Muscle of back (tissue), 13 donors: ENCODE measurements at places on chromosomes 13 and 19.
A peak's percentile ranks its signal among the peaks of the same experiment; 100 is the strongest.

GRCh38 chr19:29277102-29277501 is 64.2 kb upstream of the UQCRFS1 start:
- DNase-seq, result no peak

DNA sequence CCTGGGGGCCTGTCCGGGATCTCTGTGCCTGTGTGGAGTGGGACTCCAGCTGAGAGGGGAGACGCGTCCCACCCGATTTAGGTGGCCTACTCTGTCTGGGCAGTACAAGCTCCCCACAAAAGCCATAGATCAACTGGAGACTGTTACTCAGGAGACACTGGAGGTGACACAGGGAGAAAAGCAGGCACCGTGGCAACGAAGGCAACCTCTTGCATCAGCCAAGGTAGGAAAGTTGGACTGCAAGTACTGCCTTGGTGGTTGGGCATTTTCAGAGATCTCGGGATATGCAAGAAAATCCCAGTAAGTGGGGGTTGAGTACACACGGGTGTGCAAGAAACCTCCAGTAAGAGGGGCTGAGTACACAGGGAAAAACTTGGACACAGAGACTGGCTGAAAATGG is 1060.0 kb upstream of the MIR17HG start:
- DNase-seq, result no peak

DNA sequence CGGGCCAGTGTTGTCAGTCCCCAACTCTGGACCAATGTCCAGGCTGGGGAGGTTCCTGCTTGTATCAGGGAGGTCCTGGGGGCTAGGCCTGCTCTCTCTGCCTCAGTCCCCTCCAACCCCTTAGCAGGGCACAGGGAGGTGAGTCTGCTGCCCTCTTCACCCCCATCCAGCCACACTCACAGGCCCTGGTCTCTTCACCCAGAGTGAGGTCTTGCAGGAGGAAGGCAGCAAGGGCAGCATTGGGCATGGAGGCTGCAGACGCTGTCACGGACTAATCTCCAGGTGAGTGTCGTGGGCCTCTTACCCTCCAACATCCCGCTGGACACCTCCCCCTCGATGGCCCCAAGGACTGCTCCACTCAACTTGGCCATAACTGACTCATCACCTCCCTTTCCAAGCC is 11.9 kb upstream of the SIGLEC11 start:
- DNase-seq, result no peak

GRCh38 chr13:35014606-35015213 is 72.6 kb downstream of the NBEA start:
- no peak for DNase-seq

DNA sequence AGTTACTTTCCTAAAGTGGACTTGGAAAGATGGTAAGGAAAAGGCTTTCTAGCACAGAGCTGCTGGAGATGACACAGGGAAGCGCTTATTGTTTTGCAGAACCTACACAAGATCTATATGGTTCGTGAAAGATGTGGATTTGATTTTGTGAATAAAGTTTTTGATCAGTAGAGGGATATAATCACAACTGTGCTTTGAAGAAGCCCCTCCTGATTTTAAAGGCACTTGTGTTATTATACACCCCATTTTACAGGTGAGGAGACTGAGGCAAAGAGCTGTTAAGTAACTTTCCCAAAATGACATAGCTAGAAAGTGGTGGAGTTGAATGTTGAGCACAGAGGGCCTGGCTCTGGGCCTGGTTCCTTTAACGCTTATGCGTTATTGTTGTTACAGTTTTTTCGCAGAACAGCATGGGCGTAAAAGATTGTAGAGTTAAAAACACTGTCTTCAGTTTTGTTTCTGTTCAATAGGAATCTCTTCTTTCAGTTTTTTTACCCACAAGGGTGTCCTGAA is 1.4 kb downstream of the TDRD3 start:
- DNase-seq, result peak; percentile 15

GRCh38 chr13:51542346-51543242 is 41.7 kb upstream of the WDFY2 start:
- no peak for DNase-seq

- DNase-seq, result no peak
Observed at GRCh38 chr13:51978796-51979556, 32.3 kb downstream of the ATP7B start.

GRCh38 chr13:114320065-114320464 is 5.8 kb downstream of the CHAMP1 start:
- DNase-seq, result no peak

DNA sequence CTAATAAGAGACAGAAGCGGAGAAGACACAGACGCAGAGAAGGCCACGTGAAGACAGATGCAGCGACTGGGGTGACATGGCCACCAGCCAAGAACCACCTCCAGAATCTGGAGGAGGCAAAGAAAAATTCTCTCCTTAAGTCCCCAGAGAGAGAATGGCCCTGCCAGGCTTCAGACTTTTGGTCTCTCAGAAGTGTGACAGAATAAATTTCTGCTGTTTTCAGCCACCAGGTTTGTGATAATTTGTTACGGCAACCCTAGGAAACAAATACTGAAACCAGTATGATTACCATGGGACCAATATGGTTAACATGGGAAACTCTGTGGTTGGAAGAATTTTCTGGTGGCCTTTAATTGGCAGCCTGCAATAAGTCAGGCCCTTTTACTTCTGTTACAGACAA is 63.9 kb upstream of the DOCK9 start:
- DNase-seq, result no peak

DNA sequence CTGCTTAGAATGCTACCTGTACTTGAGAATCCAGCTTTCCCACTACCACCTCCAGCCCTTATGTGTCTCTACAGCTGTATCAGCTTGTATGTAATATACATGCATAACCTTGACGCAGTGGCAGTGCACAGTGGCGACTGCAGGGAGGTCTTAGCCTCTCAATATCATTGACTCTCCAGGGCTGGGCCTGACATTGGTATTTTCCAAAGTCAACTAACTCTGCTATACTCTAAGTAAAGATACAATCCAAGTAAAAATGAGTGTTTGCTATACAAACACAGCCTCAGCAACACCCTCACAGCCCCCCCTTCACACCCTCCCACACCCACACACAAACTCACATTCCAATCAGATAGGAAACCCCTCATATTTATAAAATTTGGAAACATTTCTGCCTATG is 6.7 kb upstream of the UBL3 start:
- DNase-seq, result no peak

DNA sequence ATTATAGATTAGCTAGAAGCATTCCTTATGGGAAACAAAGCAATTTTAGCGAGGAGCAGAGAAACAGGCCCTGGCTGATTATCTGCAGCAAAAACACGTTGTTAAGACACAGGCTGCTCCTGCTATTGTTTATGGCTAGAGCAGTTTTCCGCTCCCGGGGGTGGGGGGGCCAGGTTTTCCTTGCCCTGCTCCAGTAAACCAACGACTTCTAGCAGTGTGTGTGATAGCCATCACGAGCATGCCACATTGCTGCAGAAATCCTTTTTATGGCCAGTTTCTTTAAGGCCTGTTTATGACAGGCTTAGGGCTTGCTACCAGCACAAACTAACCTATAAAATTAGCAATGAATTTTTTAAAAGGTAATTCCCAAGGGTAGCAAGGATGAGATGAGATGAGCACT is 18.4 kb upstream of the IL17D start:
- DNase-seq, result no peak

DNA sequence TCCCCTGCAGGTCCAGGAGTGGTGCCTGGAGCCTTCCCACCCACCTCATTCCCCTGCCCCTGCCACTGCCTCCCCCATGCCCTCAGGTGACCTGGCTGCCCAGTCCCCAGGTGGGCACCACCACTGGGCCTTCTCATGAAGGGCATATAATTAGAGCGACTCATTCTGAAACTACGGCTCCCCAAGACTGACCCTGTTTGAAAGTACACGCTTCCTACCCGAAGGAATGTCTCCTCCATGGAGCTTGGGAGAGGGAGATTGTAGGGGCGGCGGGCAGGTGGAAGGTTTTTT is 52.6 kb downstream of the GPR12 start:
- DNase-seq, result no peak

DNA sequence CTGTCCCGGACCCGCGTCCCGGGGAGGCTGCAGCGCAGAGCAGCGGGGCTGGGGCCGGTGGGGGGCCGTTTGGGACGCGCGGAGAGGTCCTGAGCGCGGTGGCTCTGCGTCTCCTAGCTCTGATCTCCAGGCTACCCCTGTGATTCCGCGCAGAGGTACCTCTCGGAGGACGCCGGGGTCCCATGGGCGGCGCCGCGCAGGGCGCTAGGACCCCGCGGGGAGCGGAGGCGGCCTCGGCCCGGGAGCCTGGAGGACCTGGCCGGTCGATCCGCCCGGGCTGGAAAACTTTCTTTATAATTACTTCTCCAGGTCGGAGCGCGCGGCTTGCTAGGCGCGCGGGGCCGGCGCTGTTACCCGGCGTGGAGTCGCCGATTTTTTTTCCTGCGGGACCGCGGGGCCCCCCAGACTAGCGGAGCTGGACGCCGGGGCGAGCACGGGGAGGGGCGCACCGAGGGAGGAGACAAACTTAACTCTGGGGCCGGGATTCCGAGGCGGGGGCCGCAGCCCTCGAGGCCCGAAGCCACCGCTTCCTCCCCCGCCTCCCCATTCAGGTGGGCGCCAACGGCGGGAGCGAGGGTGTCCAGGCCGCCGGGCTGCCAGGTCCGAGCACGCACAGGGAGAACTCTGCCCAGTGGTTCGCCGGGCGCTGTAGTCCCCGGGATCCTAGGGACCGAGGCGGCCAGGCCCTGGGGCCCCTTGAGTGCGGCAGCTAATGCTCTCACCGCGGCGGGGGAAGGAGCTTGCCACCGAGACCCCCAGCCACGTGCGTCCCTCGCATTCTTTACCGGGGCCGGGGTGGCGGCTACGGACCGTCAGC is 848 bp upstream of the CEBPA start:
- peak; percentile 46 for DNase-seq

GRCh38 chr13:47136504-47136941 is 239.7 kb upstream of the HTR2A start:
- DNase-seq, result no peak

DNA sequence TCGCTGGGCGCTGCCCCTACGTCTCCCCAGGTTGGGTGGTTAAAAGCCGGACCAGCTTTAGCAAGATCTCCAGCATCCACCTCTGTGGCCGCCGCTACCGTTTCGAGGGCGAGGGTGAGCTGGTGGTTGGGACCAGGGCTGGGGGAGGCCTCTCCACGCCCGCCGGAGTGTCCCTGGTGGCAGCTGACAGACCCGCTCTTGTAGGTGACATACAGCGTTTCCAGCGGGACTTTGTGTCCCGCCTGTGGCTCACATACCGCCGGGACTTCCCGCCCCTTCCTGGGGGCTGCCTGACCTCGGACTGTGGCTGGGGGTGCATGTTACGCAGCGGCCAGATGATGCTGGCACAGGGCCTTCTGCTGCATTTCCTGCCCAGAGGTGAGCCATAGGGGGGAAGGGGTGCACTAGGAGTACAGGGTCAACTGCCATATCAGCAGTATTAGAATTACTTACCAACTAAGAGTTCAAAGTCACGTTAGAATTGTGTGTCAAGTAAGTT is 1.1 kb downstream of the ATG4D start:
- DNase-seq, result no peak

GRCh38 chr19:35715981-35716800 is 1.6 kb upstream of the KMT2B start:
- DNase-seq, result no peak

DNA sequence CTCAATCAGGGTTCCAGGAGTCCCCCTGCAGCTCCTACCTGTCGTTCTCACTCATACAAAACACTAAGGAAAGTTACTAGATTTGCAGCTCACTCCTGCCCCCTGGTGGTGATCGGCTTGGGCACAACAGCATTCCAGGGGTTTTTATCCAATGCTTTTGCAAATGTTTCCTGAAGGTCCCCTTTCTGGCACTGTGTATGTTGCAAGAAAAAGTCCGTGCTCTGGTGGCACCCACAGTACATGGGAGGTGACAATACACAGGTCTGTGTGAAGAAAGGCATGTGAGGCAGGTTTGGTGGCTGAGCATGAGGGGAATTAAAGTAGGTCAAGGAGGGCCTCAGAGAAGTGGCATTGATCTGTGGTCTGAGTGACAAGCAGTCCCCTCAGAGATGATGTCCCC is 8.6 kb upstream of the TYK2 start:
- DNase-seq, result peak; percentile 85

DNA sequence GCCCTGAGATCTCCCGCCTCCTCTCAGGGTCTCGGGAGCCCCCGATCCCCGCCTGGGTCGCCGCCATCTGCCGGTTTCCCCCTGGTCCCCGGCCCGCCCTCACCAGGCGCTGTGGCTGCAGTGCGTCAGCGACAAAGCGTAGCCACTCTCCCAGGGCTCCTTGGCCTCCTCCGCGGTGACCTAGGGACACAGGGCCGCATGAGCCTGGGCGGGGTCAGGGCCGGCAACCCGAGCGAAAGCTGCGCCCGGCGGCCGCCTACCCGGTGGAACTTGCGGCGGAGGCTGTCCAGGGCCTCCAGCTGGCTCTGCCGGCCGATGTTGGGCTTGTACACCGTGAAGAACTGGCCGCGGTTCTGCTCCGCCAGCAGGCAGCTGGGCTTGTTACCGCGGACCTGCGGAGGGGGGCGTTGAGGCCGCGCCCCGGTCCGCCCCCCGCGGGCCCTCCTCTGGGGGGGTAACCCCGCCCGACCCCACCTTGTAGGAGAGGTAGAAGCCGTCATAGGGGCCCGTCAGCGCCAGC is 5.3 kb downstream of the GPX4 start:
- DNase-seq, result no peak

GRCh38 chr19:35987571-35987896 is 7.5 kb upstream of the SDHAF1 start:
- no peak for DNase-seq

DNA sequence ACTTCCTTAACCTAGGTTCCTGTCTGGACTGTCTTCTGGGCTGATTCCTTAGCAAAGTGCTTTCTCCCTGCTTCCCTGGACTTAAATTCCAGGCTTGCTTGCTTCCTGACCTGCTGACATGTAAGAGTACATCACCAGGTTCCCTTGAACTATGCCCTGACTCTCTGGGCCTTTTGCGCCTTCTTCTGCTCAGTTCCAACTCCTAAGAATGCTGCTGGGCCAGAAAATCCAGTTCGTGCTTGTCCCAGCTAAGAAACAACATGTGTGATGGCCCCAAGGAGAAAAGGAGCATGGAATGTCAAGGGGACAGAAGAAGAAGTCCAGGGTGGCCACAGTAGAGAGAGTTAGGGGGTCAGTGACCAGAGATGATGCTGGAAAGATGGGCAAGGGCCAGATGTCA is 42.6 kb upstream of the MBNL2 start:
- DNase-seq, result no peak

- no peak for DNase-seq
Observed at GRCh38 chr19:18701250-18701608, 17.7 kb downstream of the CRTC1 start.

- no peak for DNase-seq
Observed at GRCh38 chr19:4676955-4677731, 7.0 kb upstream of the MYDGF start.

- no peak for DNase-seq
Observed at GRCh38 chr13:73859841-73860240, 274.4 kb downstream of the KLF12 start.
